ENCODE measurements at places on chromosomes 3 and 15. TPM values are rescaled to one million over a fixed set of nuclear protein-coding genes. Genes with fewer than 3 reads are reported as not detected.

DNA sequence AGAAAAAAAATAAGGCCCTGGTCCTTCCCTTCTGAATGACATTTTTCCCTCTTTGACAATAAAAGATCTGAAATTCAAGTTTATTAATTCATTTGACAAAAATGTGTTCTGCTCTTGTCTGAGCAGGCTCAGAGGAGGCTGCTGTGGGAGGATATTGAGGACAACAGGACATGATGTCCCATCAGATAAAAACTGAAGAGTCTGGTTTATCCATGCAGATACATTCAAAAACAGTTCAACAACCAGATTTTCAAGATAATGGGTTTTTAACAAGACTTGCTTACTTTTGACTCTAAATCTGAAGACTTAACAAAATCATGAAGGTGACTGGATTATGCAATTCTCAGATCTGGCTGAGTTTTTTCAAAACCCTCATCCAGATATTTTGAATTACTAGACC, 36.9 kb upstream of the STRIT1 start:
- no peak for DNase-seq

DNA sequence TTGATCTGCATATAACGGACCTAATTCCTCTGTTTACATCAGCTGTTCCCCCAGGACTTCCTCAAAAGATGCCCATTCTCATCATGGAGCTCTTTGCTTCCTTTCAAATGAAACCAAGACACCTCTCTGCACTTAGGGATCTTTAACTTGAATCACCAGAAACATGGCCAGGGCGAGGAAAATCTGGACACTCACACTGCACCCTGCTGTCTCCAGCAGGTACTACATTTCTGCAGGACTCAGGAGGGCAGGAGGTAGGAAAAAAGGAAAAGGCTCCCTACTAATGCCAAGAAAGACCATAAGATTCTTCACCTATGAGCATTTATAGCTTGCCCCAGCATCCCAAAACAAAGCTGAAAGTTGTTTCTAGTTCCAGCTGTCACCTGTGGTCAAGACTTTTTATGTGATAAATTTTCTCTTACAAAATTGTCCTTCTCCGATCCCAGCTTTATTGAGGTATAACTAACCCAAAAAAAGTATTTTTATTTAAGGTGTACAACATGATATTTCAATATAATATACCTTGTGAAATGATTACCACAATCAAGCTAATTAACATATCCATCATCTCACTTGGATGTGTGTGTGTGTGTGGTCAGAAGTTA, 87.3 kb upstream of the C15orf61 start:
- DNase-seq = no peak

- no peak for DNase-seq
Observed at GRCh38 chr3:30314757-30315325, 291.6 kb upstream of the TGFBR2 start.

GRCh38 chr3:195046441-195046840, 224.5 kb downstream of the XXYLT1 start:
- DNase-seq = no peak

SLC9C1 gene
- not detected for total RNA-seq
